ENCODE measurements at places on chromosomes 16 and 17.

- no peak for DNase-seq
Measured at GRCh38 chr17:78960928-78961327, 18.8 kb downstream of the LGALS3BP start.

DNA sequence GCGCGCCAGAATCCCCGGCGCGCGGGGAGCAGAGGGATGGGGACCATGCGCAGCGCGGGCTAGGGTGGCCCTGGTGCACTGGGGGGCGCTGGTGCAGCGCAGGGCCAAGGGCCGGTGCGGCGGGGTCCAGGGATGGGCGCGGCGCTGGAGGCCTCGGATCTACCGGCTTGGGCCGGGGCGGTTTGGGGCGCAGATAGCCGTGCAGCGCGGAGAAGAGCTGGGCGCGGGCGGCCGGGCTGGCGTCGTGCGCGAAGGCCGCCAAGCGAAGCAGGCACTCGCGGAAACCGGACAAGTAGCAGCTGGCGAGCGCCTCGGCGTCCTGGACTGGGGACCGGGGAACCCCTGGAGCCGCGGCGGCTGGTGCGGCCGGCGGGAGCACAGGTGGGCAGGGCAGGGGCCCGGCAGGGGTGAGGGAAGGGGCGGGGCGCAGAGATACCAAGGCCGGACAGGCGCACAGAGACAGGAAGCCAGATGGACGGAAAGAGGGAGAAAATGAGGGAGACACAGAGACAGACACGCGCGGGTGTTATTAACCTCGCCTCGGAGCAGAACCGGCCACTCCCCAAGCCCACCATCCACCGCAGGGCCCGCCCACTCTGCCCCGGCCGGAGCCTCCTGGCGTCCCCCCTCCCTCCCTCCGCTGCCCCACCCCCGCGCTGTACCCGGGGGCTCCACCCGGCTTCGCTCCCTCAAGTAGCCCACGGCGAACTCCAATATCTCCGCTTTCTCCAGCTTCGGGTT lies 2.1 kb downstream of the HES7 start:
- DNase-seq, result peak; percentile 88

DNA sequence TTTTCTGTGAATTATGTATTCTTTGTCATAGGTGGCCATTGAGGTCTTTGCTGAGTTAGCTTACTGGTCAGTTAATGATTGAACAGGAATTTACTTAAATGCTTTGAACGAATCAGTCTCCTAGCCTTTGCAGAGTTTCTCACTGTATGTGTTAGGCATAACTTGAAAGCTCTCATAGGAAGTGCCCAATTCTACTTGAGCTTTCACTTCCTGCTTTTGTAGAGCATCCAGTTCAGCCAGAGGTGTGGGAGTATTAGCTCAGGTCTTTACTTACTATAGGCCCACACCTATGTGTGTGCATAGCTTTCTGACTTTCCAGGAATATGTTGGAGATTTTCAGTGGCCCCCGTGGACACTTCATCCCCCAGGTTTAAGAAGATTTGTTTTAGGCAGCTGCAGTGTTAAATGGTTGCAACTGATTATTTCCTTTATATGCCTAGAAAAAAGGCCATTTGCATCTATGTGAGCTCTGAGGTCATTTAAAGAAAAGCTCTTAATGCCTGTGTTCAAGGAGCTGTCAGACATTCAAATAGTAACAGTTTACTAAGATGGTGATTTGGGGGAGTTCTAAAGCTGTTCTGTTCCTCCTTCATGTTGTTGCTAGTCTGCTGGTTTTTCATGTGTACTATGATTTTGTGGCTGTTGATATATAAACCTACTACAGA lies 62.3 kb downstream of the PHKB start:
- DNase-seq, result no peak

- no peak for DNase-seq
Measured at GRCh38 chr16:80587071-80587470, 46.3 kb downstream of the DYNLRB2 start.

DNA sequence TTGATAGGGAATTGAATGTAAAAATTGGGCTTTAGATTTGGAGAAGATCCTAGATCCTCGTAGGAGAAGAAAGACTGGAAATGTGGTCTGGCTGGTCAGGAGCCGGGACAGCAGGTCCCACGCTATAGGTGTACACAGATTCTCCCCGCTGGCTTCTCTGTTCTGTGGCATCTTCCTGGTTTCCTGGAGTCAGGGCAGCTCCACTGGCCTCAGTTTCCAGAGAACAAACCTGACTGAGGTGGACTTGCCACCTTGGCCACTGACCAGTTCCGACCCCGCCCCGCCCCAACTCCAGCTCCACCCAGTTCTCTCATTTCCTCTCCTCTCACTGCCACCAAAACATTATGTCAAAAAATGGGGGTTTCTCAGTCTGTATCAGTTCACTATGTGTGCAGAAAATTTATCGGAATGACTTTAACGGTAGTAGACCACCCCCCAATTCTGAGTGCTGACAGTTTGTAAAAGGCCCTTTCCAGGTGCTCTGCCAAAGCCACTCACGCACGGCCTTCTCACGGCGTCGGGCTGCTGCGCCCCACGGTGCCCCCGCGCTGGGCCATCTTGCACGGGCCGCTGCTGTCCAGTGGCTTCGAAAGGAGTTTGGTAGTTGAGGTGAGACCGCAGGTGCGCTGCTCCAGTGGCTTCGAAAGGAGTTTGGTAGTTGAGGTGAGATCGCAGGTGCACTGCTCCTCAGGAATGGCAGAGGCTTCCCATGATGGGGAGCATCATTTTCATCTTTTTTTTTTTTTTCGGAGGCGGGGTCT lies 161.4 kb upstream of the CHMP6 start:
- no peak for DNase-seq

DNA sequence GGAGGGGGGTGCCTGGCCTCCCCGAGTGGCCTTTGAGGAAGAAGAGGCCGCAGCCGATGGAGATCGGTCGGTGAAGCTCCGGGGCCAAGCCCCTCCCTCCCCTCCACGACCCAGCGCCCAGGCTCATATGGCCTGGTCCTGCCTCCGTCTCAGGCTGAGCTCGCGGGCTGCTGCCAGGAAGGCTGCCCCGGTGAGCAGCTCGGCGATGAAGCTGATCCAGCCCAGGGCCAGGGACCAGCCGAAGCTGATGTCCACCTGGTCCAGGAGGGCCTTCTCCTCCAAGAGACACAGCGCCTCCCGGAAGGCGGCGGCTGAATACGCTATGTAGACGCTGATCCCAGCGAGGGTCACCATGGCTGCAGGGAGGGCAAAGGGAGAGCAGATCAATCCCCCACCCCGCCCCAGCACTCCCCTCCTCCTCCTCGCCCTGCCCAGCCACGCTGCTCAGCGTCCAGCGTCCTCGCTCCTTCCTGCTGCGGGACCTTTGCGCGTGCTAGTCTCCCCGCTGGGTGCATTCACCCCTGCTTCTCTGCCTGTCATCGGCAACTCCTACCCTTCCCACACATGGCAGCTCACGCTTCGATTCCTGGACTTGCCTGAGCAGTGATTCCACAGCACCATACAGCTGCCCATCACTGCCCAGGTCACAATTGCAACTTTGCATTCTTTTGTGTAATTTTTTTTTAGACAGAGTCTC lies 20.5 kb downstream of the TMEM114 start:
- DNase-seq, result no peak

DNA sequence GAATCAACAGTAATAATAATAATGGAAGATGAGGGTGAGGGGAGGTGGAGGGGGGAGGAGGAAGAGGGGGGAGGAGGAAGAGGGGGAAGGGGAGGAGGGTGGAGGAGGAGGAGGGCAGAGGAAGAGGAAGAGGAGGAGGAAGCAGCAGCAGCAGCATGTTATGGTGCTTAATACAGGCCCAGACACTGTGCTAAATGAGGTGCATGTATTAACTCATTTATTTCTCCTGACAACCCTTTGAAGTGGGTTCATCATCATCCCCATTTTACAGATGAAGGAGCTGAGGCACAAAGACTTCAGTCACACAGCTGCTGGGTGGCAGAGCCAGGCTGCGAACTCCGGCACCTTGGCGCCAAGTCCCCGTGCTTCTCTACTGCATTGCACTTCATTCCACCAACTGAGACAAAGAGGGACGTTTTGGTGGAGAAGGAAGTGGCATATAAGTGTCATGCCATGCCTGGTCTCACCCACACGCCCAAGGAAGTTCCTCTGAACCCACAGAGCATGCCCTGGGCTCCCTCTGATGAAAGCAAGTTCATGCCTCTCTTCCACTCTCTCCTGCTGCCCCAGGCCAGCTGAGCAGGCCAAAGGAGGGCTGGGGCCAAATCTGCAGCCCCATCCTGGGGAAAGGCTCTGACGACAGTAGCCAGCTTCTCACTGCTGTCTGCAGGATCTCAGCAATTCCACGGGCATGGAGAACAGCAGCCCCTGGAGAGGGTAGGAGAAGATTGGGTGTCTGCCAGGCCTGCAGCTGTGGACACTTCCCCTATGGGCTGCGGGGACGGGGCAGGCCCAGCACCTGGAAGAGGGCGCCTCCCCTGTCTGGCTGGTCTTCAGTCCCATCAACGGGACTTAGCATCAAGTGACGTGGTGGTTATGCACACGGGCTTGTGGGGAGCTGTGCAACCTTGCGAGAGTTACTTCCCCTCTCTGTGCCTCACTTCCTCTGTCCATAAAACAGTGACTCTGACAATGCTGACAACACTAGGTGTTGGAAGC lies 21.8 kb downstream of the XYLT1 start:
- peak; percentile 17 for DNase-seq

DNA sequence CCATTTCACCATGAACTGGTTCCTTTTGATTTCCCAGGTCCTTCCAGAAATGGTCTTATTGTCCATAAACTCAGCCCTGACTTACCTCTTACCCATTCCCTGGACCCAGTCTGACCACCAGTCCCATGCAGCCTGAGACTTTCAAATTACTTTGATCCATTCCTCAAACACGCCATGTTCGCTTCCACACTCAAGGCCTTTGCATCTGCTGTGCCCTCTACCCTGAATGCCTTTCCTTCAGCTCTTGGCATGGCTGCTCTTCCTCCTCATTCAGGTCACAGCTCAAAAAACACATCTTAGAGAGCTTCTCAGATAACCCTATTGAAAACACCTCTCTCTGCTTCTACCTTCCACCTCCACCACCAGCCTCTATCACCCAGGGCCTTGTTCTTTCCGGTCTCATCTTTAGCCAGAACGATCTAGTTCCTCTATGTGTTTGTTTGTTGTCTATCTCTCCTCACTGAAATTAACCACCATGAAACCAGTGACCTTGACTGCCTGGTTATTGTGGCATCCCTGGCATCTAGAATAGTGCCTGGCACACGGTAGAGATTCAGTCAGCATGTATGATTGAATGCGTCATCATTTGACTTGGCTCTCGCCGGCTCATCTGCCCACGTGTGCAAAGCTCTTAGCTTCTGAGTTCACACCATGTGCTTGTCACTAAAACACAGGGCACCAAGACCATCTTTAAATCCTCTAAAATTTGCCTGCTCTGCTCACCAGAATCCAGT lies 12.8 kb downstream of the CRYM start:
- DNase-seq, result no peak

- no peak for DNase-seq
Measured at GRCh38 chr16:64615630-64616280, 506.1 kb downstream of the CDH11 start.

DNA sequence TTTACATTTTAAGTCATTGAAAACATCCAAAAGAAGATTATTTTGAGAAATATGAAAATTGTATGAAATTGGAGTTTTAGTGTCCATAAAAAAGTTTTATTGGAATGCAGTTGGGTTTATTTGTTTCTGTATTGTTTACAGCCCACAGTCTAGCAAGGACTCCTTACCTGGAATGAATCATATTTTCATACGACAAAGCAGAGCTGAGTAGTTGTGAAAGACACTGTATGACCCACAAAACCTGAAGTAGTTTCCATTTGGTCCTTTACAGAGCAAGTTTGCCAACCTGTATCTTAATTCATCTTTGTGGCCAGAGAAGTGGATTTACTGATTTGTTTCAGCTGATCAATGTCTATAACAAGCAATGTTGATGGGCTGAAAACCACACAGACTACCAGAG lies 10.3 kb downstream of the CCL18 start:
- peak; percentile 53 for DNase-seq

- no peak for DNase-seq
Measured at GRCh38 chr17:50484386-50485155, 5.9 kb downstream of the RSAD1 start.

DNA sequence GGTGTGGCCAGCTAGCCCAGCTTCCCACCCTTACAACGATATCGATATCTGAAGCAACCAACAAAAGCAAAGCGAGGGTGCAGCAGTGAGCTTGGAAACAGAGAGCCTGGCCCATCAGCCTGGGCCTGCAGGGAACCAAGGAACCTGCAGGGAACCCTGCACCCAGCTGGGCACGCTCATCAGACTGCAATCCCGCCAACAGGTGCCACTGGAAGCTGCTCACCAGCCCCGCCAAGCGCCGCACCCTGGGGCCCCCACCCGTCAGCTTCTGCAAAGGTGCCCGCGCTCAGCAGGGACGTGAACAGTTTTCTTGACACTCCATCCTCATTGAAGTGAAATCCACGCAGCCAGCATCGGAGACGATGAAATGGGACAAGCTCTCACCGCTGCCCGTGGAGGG lies 250.7 kb downstream of the RBFOX3 start:
- no peak for DNase-seq

GRCh38 chr17:7915179-7915610 lies 894 bp downstream of the RNF227 start:
- no peak for DNase-seq

- DNase-seq, result no peak
Measured at GRCh38 chr16:64919141-64919540, 202.7 kb downstream of the CDH11 start.

DNA sequence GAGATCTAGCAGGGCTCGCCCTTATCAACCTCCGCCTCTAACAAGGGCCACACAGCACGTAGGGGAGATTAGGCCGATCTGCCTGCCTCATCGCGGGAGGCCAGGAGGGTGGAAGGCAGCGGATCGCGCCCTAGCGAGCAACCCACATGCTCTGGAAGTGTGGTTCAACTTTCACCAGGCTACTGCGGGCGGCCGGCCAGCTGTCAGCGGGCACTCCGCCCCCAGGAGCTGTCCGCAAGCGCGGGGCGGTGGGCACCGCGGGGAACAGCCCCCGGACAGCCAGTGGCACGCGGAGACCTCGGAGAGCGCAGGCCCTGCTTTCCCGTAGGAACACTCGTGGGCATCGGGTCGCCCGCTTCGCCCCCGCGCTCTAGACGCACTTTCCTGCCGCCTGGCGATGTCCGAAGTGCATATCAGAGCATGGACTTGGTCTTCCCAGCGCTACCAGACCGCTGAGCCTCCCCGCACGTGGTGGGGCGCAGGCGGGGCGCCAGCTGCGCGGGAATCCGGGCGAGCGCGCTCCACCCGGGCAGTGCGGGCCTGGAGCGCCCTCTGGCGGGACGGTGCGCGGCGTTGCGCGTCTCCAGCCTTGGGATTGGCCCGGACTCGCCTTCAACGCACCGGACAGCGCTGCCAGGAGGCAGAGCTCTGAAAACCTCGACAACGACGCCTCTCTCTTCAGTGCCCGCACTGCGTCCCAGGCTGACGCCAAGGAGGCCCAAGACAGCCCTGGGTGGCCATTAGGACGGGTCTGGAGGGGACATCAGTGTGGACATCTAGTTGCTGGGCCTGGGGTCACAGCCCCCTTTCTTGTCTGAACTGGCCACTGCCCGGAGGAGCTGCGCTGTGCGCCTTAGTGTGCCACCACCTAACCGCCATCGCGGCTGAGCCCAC lies 3.6 kb upstream of the ZNHIT3 start:
- DNase-seq, result peak; percentile 92

Measured in stimulated activated effector memory CD8-positive, alpha-beta T cell treated with anti-CD3 and anti-CD28 coated beads, Interleukin-12 subunit alpha, Interleukin-12 subunit beta, amount 100 ng/mL, for 72 hours (primary cell).